CD4-positive, CD25-positive, alpha-beta regulatory T cell (primary cell): ENCODE measurements at places on chromosomes 3 and 15. TPM values are rescaled to one million over a fixed set of nuclear protein-coding genes. Genes with fewer than 3 reads are reported as not detected.
A peak's percentile ranks its signal among the peaks of the same experiment; 100 is the strongest.

DNA sequence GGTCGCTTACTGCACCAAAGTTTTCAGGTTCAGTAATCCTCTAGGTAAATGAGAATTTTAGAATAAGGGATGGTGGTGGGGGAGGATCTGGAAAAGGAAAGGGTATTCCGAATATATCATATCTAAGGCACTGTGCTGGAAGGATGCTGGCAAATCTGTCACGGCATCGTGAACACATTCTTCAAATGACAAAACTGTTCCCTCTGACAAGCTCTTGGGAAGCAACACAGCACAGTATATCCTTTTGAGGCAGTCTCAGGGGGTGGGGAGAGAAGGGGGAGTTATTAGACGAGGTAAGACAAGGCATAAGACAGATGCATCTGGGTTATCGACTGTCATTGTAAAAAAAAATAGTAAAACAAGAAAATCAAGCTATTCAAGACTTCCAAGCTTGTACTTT, 289.6 kb upstream of the LRRN1 start:
- no peaks in the 10 kb centered on the region for H3K4me1 ChIP-seq
- DNase-seq = no peak
- no peak overlapping the region for H3K27ac ChIP-seq
- no peaks in the 10 kb centered on the region for H3K36me3 ChIP-seq
- no peaks in the 10 kb centered on the region for H3K27me3 ChIP-seq
- H3K4me3 ChIP-seq = no peak overlapping the region

- H3K27ac ChIP-seq = no peak overlapping the region
- peaks cover 9% of the 10 kb centered on the region for H3K27me3 ChIP-seq
- no peaks in the 10 kb centered on the region for H3K36me3 ChIP-seq
- no peaks in the 10 kb centered on the region for H3K4me1 ChIP-seq
- no peak overlapping the region for H3K4me3 ChIP-seq
Measured at GRCh38 chr3:98343647-98344507, 9.8 kb upstream of the OR5K4 start.

CPN2 gene
- not detected for total RNA-seq

SERPINI2 gene
- total RNA-seq = not detected

POLQ gene
- total RNA-seq = 0.72 TPM

GRCh38 chr3:161082063-161082462, 23.1 kb downstream of the B3GALNT1 start:
- no peak overlapping the region for H3K27ac ChIP-seq
- H3K4me1 ChIP-seq = no peaks in the 10 kb centered on the region
- no peak for DNase-seq
- no peak overlapping the region for H3K4me3 ChIP-seq
- no peaks in the 10 kb centered on the region for H3K36me3 ChIP-seq

GRCh38 chr3:170021083-170021482, 16.7 kb upstream of the GPR160 start:
- H3K36me3 ChIP-seq = no peaks in the 10 kb centered on the region
- H3K4me3 ChIP-seq = no peak overlapping the region
- no peak overlapping the region for H3K27ac ChIP-seq
- H3K27me3 ChIP-seq = peaks cover 6% of the 10 kb centered on the region
- DNase-seq = no peak
- H3K4me1 ChIP-seq = no peaks in the 10 kb centered on the region

DNA sequence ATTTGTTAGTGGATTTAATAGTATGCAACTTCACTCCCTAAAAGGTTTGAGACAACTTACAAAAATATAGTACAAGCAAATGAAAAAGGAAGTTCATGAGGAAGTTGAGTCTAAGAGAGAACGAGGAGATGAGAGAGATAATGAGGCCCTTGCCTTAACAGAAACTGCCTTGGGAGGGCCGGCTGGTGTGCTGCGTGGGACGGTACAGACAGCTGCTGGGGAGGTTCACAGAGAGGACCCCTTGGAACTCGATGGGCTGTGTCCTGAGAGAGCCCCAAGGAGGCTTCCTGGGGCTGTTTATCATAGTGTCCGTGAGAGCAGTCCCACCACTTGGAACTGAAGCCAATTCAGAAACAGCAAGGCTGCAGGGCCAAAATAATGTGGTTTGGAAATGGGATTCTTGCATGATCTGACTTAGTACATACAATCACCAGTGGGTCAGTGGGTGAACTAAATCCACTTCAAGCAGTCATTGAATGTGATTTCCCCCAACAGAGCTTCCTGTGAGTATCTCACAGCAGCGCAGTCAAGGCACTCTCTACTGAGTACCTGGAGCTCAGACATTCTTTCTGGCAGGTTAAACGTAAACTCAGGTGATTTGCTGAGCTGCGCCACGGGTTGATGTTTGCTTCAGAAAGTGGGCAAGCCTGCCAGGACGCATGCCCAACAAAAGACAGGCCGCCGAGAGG, 90.8 kb downstream of the CRTC3 start:
- peak overlapping the region; percentile 60 for H3K27ac ChIP-seq
- DNase-seq = no peak
- peaks cover 19% of the 10 kb centered on the region for H3K4me1 ChIP-seq
- no peaks in the 10 kb centered on the region for H3K27me3 ChIP-seq
- peak overlapping the region; percentile 65 for H3K4me3 ChIP-seq
- H3K36me3 ChIP-seq = peaks cover 46% of the 10 kb centered on the region

ANKUB1 gene
- not detected for total RNA-seq

KATNBL1 gene
- 25.3 TPM for total RNA-seq

GRCh38 chr3:117308756-117309155, 599.2 kb downstream of the TUSC7 start:
- DNase-seq = no peak
- H3K36me3 ChIP-seq = no peaks in the 10 kb centered on the region
- H3K4me1 ChIP-seq = no peaks in the 10 kb centered on the region
- H3K27me3 ChIP-seq = no peaks in the 10 kb centered on the region
- H3K4me3 ChIP-seq = no peak overlapping the region
- no peak overlapping the region for H3K27ac ChIP-seq

DNA sequence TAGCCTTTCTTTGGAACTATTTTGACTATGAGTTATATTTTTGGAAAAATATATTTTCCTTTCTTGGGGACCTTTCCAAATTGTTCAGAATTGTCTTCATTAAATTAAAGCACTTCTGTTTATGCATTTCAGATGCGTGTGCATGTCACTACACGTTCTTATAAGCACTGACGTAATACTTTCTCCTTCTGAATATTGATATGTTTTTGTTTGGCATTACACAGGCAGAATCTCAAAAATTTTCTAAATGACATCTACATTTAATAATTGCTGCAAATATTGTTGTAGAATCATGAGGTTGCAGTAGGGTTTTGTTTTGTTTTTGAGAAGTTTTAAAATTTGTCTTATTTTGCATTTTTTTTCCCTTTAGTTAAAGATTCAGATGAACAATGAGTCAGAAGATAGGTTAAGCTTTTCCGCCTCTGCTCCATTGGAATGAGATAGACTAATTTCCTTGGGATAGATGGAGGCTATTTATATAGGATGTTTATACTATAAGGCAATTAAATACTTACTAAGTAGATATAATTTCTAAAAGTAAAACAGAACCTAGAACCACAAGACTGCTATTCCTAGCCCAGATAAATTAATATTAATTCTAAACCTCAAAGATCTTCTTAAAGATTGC, 110.8 kb downstream of the MBNL1 start:
- no peak for DNase-seq
- H3K4me3 ChIP-seq = peak overlapping the region; percentile 42
- peaks cover 71% of the 10 kb centered on the region for H3K4me1 ChIP-seq
- H3K27me3 ChIP-seq = no peaks in the 10 kb centered on the region
- H3K27ac ChIP-seq = peak overlapping the region; percentile 63

GRCh38 chr3:88661433-88661824, 446.0 kb upstream of the EPHA3 start:
- no peak overlapping the region for H3K27ac ChIP-seq
- H3K4me3 ChIP-seq = no peak overlapping the region
- no peaks in the 10 kb centered on the region for H3K27me3 ChIP-seq

- no peak overlapping the region for H3K4me3 ChIP-seq
- no peaks in the 10 kb centered on the region for H3K36me3 ChIP-seq
- DNase-seq = no peak
- peaks cover 7% of the 10 kb centered on the region for H3K4me1 ChIP-seq
Measured at GRCh38 chr3:72659596-72659995, 188.6 kb downstream of the SHQ1 start.

GRCh38 chr3:122255757-122256439, 69.2 kb upstream of the CSTA start:
- H3K36me3 ChIP-seq = no peaks in the 10 kb centered on the region
- H3K4me1 ChIP-seq = no peaks in the 10 kb centered on the region
- H3K27ac ChIP-seq = no peak overlapping the region
- H3K4me3 ChIP-seq = no peak overlapping the region

LDHAL6B gene
- total RNA-seq = not detected

BCL6 gene
- total RNA-seq = 39.6 TPM

- H3K27me3 ChIP-seq = no peaks in the 10 kb centered on the region
- H3K27ac ChIP-seq = no peak overlapping the region
- H3K36me3 ChIP-seq = peaks cover 8% of the 10 kb centered on the region
- no peak overlapping the region for H3K4me3 ChIP-seq
- no peak for DNase-seq
Measured at GRCh38 chr3:66259566-66260255, 38.9 kb downstream of the SLC25A26 start.

- H3K36me3 ChIP-seq = peaks cover 18% of the 10 kb centered on the region
- H3K27me3 ChIP-seq = no peaks in the 10 kb centered on the region
- no peaks in the 10 kb centered on the region for H3K4me1 ChIP-seq
- H3K4me3 ChIP-seq = no peak overlapping the region
- H3K27ac ChIP-seq = no peak overlapping the region
- no peak for DNase-seq
Measured at GRCh38 chr3:12507591-12508281, 23.5 kb downstream of the TSEN2 start.

DNA sequence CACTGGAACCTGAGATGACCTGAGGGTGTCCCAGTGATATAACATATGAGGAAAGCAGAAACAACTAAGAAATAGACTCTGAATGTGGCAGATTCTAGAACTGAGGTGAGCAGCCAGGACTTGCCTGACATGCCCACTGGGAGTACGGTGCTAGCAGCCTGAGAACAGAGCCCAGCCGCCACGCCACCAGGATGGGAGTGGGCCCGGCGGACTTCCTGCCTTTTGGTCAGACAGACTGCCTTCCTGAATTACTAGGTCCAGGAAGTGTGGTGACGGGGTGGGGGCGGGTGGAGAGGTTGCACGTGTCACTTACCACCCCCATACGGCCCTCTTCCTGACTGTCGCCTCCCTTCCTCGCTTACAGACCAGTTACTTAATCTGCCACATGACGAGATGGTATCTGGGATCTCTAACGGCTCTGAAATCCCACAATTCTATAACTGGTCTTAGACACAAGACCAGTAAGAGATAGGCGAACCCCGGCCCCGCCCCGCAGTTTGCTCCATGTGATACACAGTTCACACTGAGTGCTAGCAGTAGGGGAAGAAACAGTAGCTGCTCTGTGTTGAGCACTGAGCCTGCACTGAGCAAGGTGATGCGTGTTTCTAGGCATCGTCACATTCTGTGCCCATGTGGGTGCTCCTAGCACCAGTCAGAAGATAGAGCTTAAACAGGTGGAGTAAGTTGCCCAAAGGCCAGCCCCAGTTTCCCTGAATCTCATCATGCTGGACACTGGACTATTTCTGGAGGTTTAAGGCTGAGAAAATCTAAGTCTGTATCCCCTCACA, 95.7 kb downstream of the CPN2 start:
- H3K36me3 ChIP-seq = no peaks in the 10 kb centered on the region
- DNase-seq = peak; percentile 83
- peak overlapping the region; percentile 59 for H3K4me3 ChIP-seq
- no peaks in the 10 kb centered on the region for H3K27me3 ChIP-seq
- H3K27ac ChIP-seq = peak overlapping the region; percentile 51

TGM4 gene
- not detected for total RNA-seq

DNA sequence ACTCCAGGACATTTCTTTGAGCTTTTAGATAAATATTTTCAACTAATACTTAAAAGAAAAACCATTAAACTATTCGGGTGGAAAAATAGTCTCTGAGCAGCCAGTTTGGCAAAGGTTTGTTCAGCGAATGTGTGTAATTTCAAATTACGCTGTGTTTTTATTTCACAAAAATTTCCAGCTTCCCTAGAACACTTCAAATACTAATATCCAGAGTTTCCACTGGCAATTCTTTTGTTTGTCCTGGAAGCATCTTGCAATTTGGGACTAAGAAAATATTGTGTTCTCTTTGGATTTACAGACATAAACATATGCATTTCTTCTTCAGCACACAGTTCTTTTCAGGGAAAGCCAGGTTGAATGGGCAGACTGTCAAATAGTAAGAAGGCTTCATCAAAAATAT, 61.9 kb downstream of the MDFIC2 start:
- no peak for DNase-seq
- H3K27ac ChIP-seq = no peak overlapping the region
- H3K4me1 ChIP-seq = no peaks in the 10 kb centered on the region
- no peaks in the 10 kb centered on the region for H3K36me3 ChIP-seq
- H3K4me3 ChIP-seq = no peak overlapping the region

- H3K4me3 ChIP-seq = no peak overlapping the region
- no peak for DNase-seq
- no peak overlapping the region for H3K27ac ChIP-seq
- no peaks in the 10 kb centered on the region for H3K4me1 ChIP-seq
- no peaks in the 10 kb centered on the region for H3K36me3 ChIP-seq
- H3K27me3 ChIP-seq = no peaks in the 10 kb centered on the region
Measured at GRCh38 chr3:55955891-55956477, 468.9 kb upstream of the WNT5A start.

- no peaks in the 10 kb centered on the region for H3K4me1 ChIP-seq
- no peak overlapping the region for H3K4me3 ChIP-seq
- DNase-seq = no peak
- no peak overlapping the region for H3K27ac ChIP-seq
Measured at GRCh38 chr15:79535536-79535935, 103.4 kb downstream of the MINAR1 start.

DNA sequence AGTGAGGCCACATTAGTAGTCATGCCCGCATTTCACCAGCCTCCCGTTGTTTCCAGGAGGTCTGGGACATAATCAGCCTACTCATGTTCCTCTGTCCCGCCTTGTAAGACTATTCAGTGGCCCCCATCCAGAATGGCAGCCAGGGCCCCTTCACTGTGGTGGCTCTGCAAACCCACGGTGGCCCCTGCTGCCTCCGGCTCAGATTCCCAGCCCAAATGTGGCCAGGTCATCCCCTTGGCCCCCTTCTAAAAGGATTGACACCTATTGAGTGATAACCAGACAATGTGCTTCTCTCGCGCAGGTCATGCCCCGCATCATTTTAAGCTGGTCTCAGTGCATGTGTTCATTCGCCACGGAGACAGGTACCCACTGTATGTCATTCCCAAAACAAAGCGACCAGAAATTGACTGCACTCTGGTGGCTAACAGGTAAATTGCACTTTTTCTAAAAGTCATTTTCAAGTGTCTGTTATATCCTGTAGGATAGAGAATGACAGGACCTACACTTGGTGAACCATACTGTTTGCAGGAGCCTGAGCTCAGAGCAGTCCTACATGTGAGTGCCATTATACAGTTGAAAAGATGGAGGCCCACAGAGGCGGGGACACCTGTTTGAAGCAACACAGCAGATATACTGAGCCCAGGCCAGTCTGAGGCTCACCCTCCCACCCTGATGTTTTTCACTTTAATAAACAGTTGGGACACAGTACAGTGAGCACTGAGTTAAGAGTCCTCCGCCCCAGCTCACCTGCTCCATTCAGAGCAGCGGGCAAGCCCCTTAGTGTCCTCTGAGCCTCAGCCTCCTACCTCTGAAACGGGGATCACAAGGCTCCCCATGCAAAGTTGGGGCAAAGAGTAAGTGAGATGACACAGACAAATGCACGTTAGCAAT, 47.7 kb downstream of the PXYLP1 start:
- no peak overlapping the region for H3K27ac ChIP-seq
- no peak overlapping the region for H3K4me3 ChIP-seq
- H3K4me1 ChIP-seq = peaks cover 14% of the 10 kb centered on the region
- peaks cover 10% of the 10 kb centered on the region for H3K36me3 ChIP-seq
- H3K27me3 ChIP-seq = no peaks in the 10 kb centered on the region
- no peak for DNase-seq
